ENCODE measurements at places on chromosomes 5 and 9. TPM values are rescaled to one million over a fixed set of nuclear protein-coding genes. Genes with fewer than 3 reads are reported as not detected.

- no peak overlapping the region for H3K4me3 ChIP-seq
- DNase-seq = no peak
- no peaks in the 10 kb centered on the region for H3K27me3 ChIP-seq
- H3K4me1 ChIP-seq = no peaks in the 10 kb centered on the region
- no peaks in the 10 kb centered on the region for H3K36me3 ChIP-seq
Observed at GRCh38 chr5:15609076-15609725, 109.2 kb downstream of the FBXL7 start.

- no peaks in the 10 kb centered on the region for H3K4me1 ChIP-seq
- H3K4me3 ChIP-seq = no peak overlapping the region
- no peak overlapping the region for H3K27ac ChIP-seq
- H3K36me3 ChIP-seq = no peaks in the 10 kb centered on the region
- DNase-seq = no peak
Observed at GRCh38 chr5:119651486-119651885, 22.1 kb downstream of the FAM170A start.

- no peaks in the 10 kb centered on the region for H3K4me1 ChIP-seq
- H3K27me3 ChIP-seq = no peaks in the 10 kb centered on the region
- H3K4me3 ChIP-seq = no peak overlapping the region
- no peaks in the 10 kb centered on the region for H3K36me3 ChIP-seq
Observed at GRCh38 chr5:67291066-67291465, 94.5 kb upstream of the CD180 start.

WDR36 gene
- 15.0 TPM for total RNA-seq

DNA sequence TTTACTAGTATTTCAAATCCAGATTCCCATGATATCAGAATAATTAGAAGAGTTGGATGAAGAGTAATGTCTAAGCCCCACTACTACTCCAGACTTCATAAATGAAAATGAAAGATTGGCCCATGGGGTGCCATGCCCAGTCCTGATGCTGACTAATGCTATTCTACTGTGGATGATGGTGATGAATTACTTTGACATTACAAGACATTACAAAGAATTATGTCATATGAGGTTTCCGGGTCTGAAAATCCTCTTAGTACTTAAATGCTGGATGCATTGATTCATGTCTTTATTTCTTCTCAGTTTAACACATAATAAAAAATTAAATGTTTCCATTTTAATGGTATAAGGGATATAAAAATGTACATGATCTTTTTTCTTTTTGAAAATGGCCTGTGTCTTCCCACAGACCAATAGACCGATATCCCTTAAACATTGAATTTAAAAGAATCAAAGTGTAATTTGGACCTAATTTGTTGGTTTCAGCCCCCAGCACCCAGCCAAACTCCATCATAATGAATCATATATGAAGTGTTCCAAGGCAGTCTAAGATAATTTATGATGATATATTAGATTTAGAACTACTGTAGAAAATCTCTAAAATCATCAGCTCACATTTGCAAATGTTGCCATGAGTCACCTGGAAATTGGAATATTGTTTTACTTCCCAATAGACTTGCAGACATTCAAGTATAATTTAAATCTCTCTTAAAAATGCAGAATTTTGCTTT, 223.6 kb upstream of the SGCD start:
- no peaks in the 10 kb centered on the region for H3K4me1 ChIP-seq
- no peaks in the 10 kb centered on the region for H3K36me3 ChIP-seq
- H3K27me3 ChIP-seq = no peaks in the 10 kb centered on the region
- no peak overlapping the region for H3K4me3 ChIP-seq
- no peak for DNase-seq
- no peak overlapping the region for H3K27ac ChIP-seq

INSYN2B gene
- total RNA-seq = not detected

Data from Peyer's patch (tissue), 4 donors.